Left ventricle myocardium superior (tissue), 1 donor: ENCODE measurements at places on chromosomes 1 and 21. TPM values are rescaled to one million over a fixed set of nuclear protein-coding genes. Genes with fewer than 3 reads are reported as not detected.

DNA sequence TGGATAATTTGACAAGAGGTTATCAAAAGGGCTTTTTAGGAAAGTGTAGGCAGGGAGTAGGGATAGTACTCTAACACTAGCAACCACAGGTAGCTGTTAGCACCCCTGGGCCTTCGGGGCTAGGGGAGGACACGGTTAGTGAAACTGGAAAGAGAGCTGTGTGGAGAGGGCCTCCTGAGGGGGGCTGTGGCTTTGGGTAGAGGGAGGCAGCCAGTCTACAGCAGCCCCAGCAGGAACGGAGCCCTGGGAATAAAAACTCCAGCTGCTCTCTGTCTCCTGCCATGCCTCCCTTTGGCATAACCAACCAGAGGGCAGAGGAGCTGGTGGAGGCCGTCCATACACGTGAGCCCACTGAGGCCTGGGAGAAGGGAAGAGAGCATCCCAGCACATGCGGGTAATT, 223.2 kb downstream of the FOXD2 start:
- no peak for DNase-seq

DNA sequence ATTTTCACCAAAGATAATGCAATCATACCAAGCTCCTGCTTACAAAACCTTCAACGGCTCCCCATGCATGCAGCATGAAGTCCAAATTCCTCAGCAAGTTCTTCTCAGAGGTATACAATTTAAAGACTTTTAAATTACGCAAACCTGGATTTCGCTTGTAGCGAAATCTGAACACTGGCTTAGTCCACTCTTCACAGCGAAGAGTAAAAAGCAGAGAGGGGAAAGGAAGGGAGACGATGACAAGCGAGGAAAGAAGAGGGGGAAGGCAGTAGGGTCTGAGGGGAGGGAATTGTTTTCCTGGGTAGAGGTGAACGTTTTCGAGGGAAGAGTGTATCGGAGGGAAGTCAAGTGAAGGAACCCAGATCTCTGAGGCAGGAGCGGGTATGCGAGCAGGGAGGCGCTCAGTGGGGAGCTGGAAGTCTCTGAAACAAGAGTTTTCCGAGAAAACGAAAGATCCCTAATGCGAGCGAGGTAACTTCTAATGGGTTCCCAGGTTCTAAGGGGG, 790 bp downstream of the TESK2 start:
- no peak for DNase-seq

DNA sequence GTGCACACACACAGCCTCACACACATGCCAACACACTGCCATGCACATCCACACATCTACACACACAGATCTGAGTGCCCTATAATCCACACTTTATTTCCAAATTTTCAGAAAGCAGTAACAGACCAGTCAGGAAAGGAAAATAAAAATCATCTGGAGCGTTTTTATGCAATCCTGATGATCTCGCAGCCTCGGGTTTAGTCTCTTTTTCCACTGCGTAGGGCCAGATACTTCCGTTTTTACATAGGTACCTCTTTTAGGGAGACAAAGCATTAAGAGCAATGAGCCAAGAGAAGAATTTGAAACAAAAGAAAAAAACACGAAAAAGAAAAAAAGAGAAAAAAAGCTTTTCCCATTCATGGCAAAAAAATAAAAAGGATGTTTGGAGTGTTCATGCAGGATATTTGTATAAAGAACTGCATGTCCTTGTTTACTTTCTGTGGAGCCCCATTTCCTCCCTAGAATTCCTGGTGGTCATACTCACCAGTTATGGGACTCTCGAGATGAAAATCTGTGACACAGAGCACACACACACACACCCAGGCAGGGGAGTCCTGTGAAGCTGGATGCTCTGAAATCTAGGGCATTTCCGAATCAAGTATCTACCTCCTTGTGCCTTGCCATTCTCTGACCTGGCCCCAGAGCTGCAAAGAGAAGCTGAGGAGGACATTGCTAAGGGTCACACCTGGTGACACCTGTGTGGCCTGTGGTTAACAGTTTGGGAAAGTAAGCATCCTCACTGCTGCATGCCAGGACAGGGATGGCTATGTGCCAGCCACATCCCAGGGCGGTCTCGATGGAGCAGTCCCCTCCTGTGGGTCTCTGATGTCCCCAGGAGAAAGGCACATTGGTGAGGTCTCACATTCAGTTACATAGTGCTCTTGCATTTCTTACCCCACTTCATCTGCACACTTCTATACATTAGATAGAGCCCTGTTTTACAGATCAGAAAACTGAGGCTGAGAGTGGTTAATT, 83.6 kb downstream of the RUNX1 start:
- DNase-seq = no peak

DNA sequence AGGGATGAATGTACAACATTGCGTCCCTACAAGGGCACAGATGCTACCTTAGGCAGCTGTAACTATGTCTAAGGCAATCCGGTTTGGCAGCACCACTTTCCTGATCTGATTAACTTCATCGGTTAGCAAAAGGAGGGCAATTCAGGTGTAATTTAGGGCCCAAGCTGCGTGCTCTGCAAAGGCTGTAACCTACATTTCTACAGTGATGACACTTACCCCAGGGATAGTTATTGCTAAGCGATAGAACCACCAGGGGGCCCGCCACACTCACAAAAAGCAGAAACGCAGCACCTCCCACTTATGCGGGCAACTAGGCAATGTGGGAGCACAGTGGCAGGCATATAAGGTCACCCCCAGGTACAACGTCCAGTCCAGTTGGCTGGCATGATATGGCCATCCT, 113.5 kb downstream of the GDAP2 start:
- no peak for DNase-seq

DNA sequence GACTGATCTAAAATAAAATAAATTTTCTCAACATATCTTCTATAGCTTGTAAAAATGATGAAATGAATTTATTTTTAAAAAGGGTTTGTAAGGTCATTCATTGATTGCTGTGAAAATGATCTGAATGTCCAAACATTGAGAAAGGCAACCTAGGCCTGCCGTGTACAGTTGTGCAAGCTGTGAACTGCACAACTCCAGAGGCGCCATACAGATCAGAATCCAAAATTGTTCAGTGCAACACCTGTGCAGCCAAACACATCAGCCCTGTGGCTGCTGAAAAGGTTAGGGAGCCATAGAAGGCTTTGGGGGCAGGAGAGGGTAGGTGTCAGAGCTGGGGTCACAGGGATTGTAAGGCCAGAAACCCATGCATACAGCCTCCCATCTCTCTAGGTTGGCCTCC, 9.9 kb upstream of the ZC3H12A start:
- no peak for DNase-seq

DNA sequence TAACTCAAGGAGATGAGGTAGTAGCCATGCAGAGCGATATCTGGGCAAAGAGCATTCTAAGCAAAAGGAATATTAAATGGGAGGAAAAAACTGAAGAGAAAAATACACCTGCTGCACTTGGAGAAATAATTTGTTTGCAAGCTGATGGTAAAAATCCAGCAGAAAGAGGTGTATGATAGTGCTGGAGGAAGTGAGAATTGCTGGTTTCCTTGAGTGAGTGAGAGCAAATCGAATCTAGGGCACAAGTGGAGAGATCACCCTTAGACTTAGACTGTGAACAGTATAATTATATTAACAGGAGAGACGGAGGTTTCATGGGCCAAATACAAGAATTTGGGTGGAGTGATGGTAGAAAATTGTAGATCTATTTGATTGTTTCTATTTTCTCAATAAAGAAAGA, 2.7 kb upstream of the CR1 start:
- no peak for DNase-seq

GRCh38 chr1:168263130-168263529, 17.5 kb upstream of the TBX19 start:
- DNase-seq = no peak

- DNase-seq = peak; percentile 66
These were observed 109.5 kb downstream of the KCNK1 start for GRCh38 chr1:233723387-233723786.

GRCh38 chr1:41323243-41323642, 38.0 kb upstream of the FOXO6 start:
- DNase-seq = no peak

GRCh38 chr1:246332078-246332477, 175.0 kb downstream of the SMYD3 start:
- no peak for DNase-seq

- DNase-seq = no peak
These were observed 21.7 kb downstream of the UBE4B start for GRCh38 chr1:10054465-10054864.

KRTAP21-2 gene
- total RNA-seq = not detected

NDUFS2 gene
- 335 TPM for total RNA-seq

ELAPOR1 gene
- 0.30 TPM for total RNA-seq
